Astrocyte of the cerebellum (primary cell): ENCODE measurements at places on chromosomes 3 and 15.

DNA sequence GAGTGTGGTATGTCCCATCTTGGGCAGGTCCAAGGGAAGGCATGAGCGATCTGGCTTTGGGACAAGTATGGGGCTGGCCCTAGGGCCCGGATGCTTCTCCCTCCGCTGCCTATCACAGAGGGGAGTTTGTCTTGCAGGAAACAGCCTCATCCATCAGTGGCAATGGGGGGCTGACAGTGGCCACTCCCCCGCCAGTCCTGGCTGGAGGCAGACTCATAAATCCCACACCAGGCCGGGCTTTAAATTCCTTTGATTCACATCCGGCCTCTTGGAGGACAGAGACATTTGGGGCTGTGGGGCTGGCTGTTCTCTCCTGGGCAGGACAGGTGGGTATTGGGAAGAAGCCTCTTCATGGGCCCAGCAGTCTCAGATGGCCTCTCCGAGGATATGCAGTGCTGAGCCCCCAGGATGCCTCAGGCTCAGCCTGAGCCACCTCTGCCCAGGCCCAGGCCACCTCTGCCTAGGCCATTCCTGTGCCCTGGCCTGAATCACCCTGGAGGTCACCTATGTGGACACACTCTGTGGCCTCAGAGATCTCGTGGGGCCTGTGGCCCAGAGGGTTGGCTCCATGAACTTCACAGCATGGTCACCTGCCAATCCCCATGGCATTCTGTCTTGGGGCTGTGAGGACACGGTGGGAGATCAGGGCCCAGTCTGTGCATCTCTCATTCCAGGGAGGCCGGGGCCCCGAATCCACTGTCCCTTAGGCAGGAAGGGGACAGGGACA, 84.2 kb upstream of the GOLGA6L4 start:
- peak; percentile 3 for DNase-seq

DNA sequence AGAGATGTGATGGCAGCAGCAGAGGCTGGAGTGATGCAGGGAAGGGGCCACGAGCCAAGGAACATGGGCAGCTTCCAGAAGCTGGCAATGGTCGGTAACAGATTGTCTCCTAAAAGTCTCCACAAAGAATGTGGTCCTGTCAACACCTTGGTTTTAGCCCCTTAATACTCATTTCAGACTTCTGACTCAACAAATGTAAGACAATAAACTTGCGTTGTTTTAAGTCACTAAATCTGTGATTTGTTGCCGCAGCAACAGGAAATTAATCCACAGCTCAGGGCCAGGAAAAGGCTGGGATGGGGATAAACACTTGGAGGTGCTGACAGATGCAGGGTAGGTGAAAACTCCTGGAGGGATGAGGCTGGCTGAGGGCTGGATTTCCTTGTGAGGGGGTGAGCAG, 69.9 kb downstream of the OXNAD1 start:
- no peak for DNase-seq

- DNase-seq, result no peak
Observed at GRCh38 chr15:90419206-90419605, 31.2 kb downstream of the IQGAP1 start.

DNA sequence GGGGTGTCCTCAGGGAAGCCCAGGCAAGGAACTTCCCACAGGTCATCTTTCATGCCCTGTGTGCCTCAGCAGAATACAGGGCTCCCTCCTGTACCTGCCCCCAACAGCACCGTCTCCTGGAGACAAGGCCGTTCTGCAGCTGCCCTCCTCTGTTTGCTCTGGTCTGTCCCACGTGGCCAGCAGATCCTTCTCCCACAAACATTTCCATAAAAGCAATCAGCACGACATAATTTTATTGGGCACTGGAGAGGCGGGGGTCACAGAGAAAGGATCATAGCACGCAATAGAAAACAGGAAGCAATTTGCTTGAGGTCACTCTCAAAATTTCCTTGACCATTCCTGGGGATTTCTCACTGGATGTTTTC, 29.4 kb downstream of the STARD5 start:
- no peak for DNase-seq

DNA sequence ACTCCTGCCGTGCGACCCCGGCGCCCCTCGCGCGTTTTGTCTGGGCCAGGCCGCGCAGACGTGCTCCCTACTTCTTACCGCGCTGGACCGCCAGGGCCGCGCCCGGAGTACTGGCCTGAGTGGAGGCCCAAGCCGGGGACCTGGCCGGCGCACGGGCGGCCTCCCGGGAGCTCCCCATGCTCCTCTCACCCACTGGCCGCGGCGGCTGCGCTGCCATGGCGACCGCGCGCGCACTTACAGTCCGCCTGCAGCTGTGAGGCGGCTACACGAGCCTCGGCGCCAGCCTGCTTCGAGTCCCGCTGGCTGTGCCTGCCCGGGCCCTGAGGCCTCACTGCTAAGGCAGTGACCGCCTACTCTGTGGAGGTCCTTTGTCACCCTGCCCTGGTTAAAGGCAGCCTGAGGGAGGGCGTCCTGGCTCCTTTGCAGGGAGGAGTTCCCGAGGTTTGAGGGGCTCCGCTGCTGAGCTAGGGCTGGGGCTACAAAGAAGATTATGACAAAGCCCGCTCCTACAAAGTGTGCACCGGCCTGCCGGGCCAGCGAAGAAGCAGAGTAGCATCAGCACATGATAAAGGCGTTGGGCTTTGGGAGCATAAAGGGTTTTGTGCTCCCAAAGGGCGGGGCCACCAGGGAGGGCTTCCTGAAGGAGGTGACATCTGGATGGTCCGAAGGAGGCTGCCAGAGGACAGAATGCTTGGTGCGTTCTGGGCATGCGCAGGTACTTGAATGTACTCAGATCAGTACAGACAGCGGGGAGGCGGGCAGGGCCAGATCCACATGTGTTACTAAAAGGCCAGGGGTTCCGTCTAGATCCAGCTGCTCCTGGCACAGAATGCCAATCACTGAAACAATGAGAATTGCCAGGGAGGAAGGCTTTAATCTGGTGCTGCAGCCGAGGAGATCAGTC, at the start of the genes LRRC34 and LRRIQ4:
Gene LRRC34, minus strand, starts transcription at position 573 of the 904 bp plus-strand sequence. Its CDS starts 356 bp downstream, at position 217.
Gene LRRIQ4, plus strand, starts transcription at position 539 of the 904 bp plus-strand sequence. CDS start 9,052 bp downstream, outside the sequence.
- DNase-seq, result peak; percentile 12

DNA sequence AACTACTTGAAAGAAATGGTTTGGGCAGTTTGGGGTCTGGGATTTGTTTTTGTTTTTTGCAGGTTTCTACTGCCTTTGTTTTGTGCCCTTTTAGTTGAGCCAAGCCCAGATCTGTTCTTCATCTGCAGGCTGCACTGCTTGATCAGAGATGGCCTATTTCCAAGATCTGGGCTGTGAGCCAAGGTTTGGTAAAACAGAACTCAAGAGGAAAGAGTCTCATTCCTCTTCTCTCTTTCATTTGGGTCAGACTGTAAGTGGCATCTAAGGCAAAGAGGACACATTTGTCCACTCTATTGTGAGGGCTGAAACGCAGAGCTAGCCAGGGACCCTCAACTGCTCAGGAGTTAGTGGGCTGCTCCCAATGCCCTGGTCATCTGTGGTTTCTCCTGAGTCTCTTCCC, 104.4 kb upstream of the UBE3A start:
- peak; percentile 68 for DNase-seq

- no peak for DNase-seq
Observed at GRCh38 chr3:154536751-154537150, 106.8 kb upstream of the GPR149 start.

GRCh38 chr3:149506540-149506939, 32.0 kb downstream of the TM4SF4 start:
- no peak for DNase-seq

DNA sequence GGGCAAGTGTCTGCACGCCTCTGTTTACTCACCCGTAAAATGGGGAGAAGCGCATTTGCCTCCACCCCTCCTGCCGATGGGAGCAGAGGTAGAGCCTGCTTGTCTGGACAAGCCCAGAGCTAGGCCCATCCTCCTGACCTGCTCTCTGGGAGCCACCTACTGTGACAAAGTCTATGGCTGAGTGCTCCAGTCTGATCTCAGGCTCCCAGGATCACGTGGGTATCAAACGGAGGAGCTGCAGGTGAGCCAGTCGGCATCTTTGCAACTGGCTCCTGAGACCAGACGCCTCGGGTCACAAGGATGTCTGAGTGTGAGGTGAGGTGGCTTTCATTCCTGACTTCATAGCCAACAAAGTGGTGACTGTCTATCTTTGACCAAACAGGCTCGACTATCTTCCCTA, 2.1 kb upstream of the ALDH1A3 start:
- DNase-seq, result no peak

- DNase-seq, result no peak
Observed at GRCh38 chr3:51535146-51536019, 3.1 kb upstream of the RAD54L2 start.

GRCh38 chr3:127747066-127747465, 74.3 kb downstream of the ABTB1 start:
- no peak for DNase-seq

DNA sequence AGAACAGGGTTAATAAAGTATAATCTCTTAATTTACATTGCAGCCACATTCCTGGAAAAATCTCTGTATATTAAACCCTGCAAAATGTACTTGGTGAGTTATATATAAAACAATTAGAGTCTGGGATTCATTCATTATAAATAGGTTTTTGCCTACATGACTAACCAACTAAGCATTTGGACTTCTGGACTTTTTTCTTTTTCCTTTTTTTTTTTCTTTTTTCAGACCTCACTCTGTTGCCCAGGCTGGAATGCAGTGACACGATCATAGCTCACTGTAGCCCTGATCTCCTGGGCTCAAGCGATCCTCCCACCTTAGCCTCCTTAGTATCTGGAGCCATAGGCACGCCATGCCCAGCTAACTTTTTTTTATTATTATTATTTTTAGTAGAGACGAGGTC, 4.5 kb downstream of the DNAJC13 start:
- no peak for DNase-seq

DNA sequence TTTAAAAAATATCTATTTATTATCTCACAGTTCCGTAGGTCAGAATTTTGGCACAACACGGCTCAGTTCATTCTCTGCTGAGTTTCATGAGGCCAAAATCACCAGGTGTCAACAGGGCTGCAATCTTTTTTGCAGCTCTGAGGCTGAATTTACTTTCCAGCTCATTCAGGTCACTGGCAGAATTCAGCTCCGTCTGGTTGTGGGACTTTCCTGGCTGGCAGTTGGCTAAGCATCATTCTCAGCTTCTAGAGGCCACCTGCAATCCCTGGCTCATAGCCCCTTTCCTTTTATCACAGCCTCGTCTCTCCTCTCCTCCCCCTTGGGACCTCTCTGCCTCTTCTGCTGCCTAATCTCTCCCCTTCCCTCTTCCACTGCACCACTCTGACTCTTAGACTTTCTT, 174.0 kb upstream of the WNT5A start:
- DNase-seq, result no peak

DNA sequence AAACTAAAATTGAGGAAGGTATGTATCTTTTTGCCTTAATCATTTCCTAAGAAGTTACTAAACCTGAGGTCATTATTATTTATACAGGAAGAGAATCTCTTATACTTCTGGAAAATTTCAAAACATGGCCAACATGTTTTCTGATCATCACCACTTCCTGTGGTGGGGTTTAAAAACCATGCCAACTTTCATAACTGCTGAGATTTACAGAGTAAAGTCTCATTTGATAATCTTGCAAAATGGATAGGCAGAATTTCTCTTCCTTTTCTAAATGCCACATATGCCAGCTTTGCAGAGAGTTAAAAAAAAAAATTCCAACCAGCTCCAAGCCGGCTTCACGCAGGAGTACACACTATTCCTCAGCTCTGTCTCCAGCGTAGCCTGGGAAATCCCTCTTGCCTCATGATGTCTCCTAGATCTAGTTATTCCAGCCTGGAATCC, 124.3 kb upstream of the SPRED1 start:
- DNase-seq, result no peak

DNA sequence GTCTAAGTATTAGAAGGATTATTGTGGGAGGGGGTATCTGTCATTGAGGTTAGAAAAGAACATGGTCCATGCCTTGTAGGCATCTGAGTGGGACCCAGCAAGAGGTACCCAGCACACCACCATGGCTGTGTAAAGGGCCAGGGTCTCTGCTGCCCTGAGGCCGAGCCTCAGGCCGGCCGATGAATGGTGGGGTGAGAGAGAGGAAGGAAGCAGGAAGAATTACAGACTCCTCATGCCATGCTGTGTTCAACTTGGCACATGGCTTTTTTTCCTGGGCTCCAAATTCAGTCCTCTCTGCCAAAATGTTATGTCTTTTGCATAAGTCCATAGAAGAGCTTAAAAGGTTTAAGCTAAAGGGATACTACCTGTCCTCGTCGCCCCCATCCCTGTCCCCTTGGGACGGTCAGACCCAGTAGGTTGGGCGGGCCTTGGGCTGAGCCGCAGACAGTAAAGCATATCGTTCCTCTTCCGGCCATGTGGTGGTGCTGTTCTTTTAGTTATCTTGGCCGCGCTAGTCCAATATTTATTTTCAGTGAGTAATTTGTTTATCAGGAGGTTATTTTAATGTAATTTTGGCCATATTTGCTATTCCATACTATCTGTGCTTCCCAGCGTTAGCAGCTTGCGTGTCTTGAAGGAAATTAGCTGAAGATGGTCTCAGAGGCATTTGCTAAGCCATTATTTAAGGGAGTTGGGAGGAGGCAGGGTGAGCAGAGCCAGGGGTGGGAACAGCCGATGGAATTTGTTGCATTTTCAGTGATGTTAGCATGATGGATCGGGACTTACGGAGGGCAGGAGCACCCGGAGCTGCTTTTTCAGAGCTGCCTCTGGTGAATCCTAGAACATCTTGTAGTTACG, 152.4 kb downstream of the AGBL1 start:
- DNase-seq, result no peak

- DNase-seq, result peak; percentile 15
Observed at GRCh38 chr3:128969993-128970739, 23.7 kb downstream of the CFAP92 start.

DNA sequence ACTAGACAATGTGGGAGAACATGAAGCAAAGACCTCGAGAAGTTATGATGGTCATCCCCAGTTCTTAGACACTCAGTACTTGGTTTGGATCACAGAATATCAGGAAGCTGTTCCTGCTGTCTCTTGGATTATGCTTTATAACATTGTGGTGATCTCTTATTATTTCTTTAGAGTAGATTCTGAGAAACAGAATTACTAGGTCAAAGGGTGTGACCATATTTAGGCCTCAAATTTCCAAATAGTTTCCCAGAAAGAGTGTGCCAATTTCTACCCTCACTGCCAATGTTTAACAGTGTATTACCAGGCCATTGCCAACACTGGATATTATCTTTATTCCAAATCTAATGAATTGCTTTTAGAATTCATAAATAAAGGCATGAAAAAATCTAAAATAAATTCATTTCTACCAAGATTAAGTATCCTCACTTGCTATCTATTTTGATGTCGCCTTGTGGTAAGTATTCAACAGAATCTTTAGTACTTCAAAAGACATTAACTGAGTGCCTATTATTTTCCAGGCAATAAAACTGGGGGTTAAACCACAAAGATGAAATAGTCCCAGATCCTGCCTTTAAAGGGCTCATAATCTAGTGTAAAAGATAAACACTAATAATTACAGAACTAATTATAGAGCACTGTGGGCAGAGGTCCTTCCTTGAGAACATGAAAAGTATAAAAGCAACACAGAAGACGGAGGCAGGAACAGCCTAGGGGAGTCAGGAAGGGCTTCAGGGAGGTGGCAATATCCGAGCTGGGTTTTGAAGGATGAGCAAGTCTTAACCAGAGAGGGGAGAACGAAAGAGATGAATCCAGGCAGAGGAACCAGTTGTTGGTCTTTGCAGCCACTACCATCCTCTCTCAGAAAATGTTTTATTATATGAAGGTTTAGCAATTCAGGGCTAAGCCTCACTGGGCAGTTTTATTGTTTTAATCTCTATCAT, 86.8 kb downstream of the IGF2BP2 start:
- DNase-seq, result no peak

- no peak for DNase-seq
Observed at GRCh38 chr3:56825567-56826438, 24.1 kb upstream of the ARHGEF3 start.
